ENCODE measurements at places on chromosomes 7 and 10.

DNA sequence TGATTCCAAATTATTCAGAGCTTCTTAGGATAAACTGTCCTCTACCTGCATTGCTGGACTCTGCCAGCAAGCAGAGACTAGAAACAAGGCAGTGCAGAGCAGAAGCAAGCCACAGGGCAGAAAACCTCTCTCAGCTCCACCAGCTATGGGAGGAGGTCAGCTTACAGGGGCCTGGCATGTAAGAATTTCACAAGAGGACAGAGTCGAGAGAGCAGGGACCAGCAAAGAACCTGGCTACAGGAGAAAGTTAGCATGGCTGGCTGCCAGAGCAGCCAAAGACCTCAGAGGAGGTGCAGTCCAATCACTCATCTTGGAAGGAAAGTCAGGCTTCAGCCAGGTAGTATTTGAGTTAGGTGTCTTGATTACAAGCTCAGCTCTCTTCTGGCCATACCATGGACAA is 62.9 kb downstream of the ENO4 start:
- no peak for DNase-seq

- no peak for DNase-seq
Measured at GRCh38 chr7:126529254-126529653, 723.5 kb downstream of the GRM8 start.

DNA sequence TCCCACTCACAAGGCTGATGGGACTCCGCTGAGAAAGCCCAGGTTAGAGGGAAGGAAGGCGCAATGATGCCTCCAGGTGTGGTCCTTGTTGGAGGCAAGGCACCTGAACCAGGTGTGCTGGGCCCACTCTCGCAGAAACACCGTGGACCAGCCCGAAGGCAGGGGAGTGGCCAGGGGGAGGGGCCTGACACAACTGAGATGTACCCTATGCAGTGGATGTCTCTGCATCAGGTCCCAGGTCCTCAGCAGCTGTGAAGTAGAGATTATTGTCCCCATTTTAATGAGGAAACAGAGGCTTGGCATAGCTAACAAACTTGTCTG is 32.0 kb downstream of the GBX1 start:
- DNase-seq = no peak

- no peak for DNase-seq
Measured at GRCh38 chr10:111089293-111089692, 12.5 kb downstream of the ADRA2A start.

- no peak for DNase-seq
Measured at GRCh38 chr10:58859526-58859925, 316.9 kb upstream of the PHYHIPL start.

DNA sequence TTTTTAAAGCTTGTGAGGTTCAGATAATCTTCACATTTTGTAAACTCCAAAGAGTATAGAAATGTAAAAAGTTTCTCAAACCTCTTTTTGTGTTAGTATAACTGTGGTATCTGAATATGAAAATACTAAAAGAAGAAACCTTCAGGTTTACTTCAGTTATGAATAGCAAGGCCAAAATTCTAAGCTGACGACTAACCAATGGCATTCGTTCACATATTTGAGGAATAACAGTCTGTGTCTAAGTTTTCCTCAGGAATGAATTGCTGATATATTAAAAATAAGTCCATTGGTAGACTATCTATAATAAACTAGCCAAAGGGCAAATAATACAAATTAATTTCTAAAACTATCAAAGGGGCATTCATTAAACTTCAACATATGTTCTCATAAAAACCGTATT is 206.0 kb downstream of the CXCL12 start:
- no peak for DNase-seq

- peak; percentile 79 for DNase-seq
Measured at GRCh38 chr10:77943121-77943901, 16.8 kb upstream of the DLG5 start.

DNA sequence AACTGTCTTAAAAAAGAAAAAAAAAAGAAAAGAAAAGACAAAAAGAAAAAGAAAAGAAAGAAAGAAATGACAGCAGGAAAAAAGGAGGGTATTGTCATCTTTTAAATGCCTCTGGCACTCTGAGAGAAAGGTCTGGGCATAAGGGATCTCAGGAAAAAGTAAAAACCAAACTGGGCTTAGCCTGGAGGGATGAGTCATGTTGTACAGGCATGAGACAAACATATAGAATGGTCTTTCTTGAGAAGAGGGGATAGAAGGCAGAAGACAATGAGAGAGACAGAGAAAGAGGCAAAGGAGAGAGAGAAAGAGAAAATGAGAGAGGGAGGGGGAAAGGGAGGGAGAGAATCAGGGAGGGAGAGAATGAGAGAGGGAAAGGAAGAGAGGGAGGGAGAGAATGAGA is 32.3 kb upstream of the KCNMA1 start:
- peak; percentile 26 for DNase-seq

- DNase-seq = no peak
Measured at GRCh38 chr10:59904426-59905065, 1.8 kb downstream of the CCDC6 start.

DNA sequence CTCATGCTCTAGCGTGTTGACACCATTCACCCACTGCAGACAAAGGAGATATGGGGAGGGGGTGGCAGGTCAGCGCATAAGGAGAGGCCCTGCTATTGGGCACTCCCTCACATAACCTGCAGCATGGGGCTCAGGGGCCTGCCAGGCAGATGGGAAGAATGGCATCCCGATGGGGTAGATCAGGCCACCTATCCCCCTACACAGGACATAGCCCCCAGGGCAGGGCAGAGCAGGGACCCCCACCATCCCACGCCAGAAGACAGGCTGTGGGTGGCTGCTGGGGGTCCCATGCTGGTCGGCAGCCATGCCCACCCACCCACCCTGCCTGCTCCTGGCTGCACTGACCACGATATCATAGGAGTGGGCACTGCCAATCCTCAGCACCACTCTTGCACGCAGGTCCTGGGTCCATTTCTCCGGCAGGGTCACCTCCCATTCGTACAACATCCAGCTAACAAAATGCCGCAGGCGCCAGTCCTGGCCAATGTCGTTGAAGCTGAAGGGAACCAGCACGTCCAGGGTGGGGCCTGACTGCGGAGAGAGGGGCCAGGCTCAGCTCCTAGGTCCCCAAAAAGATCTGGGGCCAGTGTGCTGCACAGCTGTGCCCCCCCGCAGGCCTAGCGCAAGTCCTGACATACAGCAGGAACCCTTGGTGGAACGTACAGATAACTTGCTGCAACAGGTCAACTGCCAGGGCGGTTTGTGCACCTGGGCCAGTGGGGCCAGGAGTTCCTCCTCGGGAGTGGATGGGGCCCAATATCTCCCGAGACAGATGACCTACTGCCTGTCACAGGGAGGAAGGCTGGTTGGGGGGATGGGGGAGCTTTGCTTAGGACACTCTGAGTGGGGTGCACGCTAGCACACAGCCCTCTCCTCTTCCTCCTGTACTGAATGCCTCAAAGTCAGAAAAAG is 45.9 kb upstream of the ZNF479 start:
- DNase-seq = no peak

DNA sequence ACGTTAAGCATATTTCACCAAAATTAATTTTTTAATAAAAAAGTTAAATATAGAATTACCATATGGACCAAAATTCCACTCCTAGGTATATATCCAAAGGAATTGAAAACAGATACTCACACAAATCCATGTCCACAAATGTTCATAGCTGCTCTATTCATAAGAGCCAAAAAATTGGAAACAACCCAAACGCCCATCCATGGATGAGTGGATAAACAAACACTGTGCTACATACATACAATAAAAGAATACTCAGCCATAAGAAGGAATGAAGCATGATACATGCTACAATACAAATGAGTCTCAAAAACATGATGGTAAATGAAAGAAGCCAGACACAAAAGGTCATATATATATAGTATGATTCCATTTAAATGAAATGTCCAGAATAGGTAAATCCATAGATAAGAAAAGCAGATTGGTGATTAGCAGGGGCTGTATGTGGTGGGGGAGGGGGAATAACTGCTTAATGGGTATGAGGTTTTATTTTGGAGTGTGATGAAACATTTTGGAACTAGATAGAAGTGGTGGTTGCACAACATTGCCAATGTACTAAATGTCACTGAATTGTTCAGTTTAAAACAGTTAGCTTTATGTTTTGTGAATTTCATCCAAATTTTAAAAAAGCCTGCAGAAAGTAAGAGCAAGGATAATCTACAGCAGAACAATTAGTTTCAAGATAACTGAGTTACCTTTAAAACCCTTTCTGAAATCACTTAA is 101.2 kb upstream of the EFCAB10 start:
- no peak for DNase-seq

DNA sequence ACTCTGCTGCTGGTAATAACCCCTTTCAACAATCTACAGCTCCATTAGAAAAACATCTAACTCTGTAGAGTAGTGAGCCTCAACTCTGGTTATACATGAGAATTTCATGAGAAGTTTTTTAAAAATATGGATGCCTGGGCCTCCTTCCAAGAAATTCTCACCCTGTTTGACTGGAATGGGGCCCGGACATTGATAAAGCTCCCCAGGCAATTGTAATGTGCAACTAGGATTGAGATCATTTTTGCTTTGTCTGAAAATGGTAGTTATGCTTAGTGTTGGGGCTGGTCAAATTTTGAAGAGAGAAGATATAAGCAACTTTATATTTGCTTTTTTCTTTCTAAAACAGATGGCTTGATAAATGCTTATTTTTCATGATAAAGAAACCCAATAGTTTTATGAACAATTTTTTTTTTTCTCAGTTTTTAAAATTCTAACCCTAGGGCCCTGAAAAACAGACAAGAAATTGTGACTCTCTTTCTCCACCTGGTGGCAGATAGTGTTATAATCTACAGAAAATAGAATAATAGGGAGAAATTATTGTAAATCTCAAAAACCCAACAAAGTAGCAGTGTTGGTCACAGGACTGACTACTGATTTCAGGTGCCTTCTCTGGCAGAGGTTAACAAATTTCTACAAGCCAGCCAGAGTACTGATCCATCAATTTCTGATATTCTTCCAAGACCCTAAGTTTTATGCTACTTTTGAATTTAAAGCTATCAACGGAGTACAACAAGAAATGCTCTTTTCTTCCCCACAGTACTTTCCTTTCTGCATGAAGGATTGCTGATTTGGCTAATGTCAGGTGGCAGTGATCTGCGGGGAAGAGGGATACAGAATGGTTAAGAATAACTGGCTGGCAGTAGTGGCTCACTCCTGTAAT is 174.8 kb downstream of the DKK1 start:
- DNase-seq = peak; percentile 30

DNA sequence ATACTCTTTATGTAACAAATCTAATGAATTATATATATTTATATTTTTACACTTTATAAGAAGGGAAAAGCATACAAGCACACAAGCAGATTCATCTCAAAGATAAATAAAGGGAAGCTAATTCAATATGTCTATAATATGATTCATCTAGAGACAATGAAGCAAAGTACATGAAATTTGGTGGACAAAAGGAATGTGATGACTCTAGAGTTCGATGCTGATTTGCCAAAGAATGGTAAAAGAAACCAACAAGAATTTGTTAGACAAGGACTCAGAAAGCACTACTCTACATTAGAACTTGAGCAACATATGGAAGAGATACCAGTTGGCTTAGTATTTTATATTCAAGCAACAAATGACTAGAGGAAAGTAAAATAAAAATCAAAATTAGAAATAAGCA is 536.5 kb upstream of the TEX47 start:
- DNase-seq = no peak

- DNase-seq = peak; percentile 86
Measured at GRCh38 chr7:20784388-20785156, 2.1 kb downstream of the SP8 start.

GRCh38 chr10:124332426-124332825 is 86.3 kb downstream of the OAT start:
- DNase-seq = no peak

DNA sequence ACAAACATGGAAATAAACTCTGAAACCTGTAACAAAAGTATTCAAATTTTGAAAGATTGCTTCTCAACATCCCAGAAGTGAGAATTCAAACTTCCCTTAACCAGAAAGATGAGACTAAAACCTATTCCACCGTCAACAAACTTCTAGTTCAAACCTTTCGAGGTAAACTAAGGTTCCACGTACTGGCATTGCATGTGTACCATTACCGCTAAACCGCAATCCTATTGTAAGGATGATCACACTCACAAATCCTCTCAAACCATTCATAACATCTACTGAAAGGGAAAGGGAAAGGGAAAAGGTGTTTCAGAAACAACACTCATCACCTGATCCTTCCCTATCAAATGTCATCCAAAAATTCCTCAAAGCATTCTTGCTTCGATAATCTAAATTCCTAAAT is 3.1 kb downstream of the SMURF1 start:
- no peak for DNase-seq

- peak; percentile 22 for DNase-seq
Measured at GRCh38 chr7:117401293-117402002, 25.8 kb downstream of the ASZ1 start.

- peak; percentile 25 for DNase-seq
Measured at GRCh38 chr10:117684672-117685211, 142.2 kb downstream of the EMX2 start.

DNA sequence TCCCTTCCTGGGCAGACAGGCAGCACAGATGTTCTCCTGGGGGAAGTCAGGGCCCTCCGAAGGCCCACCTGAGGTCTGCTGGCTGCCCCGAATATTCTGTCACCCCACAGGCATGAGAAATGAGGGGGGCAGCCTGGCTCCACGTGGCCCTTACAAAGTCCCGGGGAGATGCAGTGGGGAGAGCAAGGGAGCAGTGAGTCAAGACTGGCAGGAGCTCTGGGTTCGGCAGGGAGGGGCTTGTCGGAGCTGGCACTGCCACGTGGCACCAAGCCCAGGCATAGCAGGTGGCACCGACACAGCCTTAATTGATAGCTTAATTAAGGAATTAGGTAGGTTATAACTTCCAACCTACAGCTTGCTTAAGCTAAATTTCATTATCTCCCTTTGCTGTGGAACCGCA is 163.9 kb downstream of the USP6NL start:
- no peak for DNase-seq

DNA sequence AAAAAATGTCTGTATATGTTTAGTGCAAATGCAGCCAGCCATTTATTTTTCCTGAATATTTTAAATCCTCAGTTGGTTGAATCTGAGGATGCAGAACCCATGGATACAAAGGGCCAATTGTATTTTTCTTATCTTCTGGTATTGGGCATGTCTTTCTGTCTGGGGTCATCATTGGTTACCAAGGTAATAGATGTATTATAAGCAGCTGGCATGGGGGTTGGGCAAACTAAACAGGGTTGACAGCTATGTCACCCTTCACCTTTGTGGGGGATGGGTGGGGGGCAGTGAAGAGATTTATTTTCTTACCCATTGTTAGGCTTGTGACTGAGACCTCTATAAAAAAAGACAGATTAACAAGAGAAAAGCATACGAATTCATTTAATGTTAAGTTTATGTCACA is 38.8 kb downstream of the CDHR3 start:
- DNase-seq = no peak

DNA sequence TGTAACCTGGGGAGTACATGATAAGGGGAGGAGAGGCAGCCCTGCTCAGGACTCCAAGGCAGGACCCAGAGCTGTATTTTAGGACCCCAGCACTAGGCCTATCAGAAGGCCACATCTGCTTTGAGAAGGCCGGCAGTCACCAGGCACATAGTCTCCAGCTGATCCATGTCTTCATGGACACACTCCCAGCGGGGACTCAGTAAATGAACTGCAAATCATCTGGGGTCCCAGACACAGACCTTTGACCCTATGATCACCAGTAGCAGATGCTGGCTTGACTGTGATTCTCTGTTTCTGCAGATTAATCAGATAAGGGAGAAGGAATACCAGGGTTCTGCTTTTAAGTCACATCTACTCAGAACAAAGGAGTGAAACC is 341.4 kb upstream of the PODXL start:
- DNase-seq = no peak

Measured in urothelium cell line (cell line).